Activated T-cell treated with anti-CD3 and anti-CD28 coated beads, Interleukin-2, amount 50 U/mL, for 24 hours (primary cell): ENCODE measurements at places on chromosomes 4 and X.

DNA sequence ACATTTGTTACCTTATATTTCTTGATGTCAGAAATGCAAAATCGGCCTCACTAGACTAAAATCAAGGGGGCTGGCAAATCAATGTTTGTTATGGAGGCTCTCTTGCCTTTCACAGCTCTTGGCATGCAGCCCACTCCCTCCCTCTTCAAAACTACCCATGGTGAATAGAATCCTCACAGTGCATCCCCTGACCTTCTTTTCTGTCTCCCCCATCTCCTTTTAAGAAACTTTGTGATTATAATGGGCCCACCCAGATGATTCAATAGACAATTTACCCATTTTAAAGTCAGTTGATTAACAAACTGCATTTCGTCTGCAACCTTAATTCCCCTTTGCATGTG lies 184.0 kb downstream of the PCDH7 start:
- DNase-seq: no peak

- no peak for DNase-seq
Observed at GRCh38 chr4:40000711-40001110, 23.0 kb upstream of the PDS5A start.

DNA sequence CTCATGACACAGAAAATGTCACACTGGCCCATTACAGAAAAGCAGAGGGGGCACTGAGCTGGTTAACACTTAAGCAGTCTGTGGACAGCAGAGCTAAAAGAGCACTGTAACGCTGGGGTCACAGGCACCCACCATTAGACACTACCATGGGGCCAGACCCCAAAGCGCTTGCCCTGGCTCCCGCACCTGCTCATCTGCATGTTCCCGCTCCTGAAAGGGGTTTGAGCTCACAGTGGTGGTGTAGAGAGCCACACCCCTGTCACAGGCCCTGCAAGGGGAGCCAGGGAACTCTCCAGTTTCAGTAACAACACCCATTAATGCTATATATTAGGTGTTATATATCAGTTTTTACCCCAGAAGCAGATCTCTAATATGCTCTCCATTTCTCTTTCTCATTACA lies 187.0 kb downstream of the ANKRD50 start:
- no peak for DNase-seq

GRCh38 chrX:24858004-24858746 lies 157.6 kb downstream of the ARX start:
- no peak for DNase-seq

- DNase-seq: no peak
Observed at GRCh38 chr4:158865520-158866177, 96.8 kb downstream of the FNIP2 start.

DNA sequence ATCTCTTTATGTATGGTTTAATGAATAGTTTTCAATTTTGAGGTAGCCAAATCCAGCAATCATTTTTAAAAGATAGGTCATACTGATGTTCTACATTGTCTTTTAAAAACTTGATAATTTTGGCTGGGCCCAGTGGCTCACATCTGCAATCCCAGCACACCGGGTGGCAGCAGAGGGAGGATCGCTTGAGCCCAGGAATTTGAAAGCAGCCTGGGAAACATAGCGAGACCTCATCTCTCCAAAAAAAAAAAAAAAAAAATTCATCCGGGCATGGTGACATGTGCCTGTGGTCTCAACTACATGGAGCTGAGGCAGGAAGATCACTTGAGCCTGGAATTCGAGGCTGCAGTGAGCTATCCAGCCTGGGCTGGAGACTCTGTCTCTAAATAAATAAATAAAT lies 419.8 kb downstream of the GALNTL6 start:
- no peak for DNase-seq

DNA sequence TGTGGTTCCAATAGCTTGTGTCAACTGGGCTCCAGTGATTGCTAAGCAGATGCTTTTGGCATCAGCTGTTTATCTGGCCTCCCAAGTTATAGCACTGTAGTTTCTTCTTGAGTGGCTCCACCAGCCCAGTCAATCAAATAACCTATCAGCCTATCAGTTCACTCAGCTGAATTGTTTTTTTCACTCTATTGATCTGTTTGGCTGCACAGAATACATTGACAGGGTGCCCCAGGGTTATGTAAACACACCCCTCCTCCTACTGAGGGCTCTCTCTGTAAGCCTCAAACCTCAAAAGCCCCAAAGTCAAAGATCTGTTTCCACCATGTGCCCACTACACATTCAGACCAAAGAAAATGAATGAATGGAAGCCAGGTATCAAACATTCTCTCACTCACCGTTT lies 214.0 kb downstream of the HS6ST2 start:
- no peak for DNase-seq

DNA sequence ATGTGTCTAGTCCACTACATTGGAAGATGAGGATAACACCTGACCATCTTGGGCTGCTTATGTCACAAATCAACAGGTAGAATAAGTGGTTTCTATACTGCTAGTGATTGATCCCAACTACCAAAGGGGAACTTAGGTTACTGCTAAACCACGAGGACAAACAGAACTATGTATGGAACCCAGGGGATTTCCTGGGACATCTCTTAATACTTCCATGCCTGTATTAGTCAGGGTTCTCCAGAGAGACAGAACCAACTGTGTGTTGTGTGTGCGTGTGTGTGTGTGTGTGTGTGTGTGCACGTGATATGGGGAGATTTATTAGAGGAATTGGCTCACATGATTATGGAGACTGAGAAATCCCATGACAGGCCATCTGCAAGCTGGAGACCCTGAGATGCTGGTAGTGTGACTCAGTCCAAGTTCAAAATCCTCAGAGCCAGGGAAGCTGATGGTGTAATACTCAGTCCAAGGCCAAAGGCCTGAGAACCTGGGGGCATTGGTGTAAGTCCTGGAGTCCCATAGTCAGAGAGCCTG lies 16.2 kb upstream of the AFF1 start:
- DNase-seq: no peak

GRCh38 chr4:105215609-105216313 lies 69.1 kb downstream of the TET2 start:
- DNase-seq: no peak

GRCh38 chrX:102696306-102696705 lies 15.9 kb upstream of the GPRASP2 start:
- DNase-seq: no peak

DNA sequence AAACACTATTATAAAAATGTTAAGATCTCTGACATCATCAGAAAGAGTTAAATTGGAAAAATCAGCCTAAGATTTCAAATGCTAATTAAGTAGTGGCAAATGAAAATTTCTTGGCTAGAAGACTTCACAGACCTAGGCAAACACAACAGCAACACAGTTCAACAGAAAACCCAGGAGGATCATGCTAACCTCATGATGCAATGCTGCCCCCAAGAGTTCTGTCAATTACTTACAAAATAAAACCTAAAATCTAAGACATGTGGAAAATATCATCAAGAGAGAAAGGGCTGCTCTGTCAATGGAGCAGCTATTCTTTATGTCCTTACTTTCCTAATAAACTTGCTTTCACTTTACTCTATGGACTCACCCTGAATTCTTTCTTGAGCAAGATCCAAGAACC lies 21.0 kb downstream of the S100G start:
- DNase-seq: no peak
